ENCODE measurements at places on chromosomes 7 and 10. TPM values are rescaled to one million over a fixed set of nuclear protein-coding genes. Genes with fewer than 3 reads are reported as not detected.

Gene ADRB1
- 0.84 TPM for total RNA-seq

Gene PIK3AP1
- 0.67 TPM for total RNA-seq

Gene DLX6
- not detected for total RNA-seq

Gene ARHGAP22
- 3.7 TPM for total RNA-seq

Gene TDRD1
- total RNA-seq = not detected

Gene GATA3
- 4.5 TPM for total RNA-seq

Gene ZNF12
- total RNA-seq = 11.8 TPM

Gene C10orf53
- not detected for total RNA-seq

Gene C7orf57
- total RNA-seq = 0.20 TPM

Gene GJD4
- total RNA-seq = 0.06 TPM

Gene IQUB
- total RNA-seq = 0.05 TPM

Gene NXPH1
- not detected for total RNA-seq

Gene DPP6
- not detected for total RNA-seq

Gene GPR15LG
- not detected for total RNA-seq

Gene UTF1
- not detected for total RNA-seq

Gene H2BK1
- total RNA-seq = not detected

Gene SEPTIN7
- total RNA-seq = 210 TPM

Gene TSPAN33
- total RNA-seq = 6.0 TPM

Gene CASD1
- 12.2 TPM for total RNA-seq

Gene SPDYE2
- not detected for total RNA-seq

Gene AGR3
- not detected for total RNA-seq
